ENCODE measurements at places on chromosomes 1 and 21. TPM values are rescaled to one million over a fixed set of nuclear protein-coding genes. Genes with fewer than 3 reads are reported as not detected.

The OLFML2B gene
- total RNA-seq: under 0.01 TPM

The HES5 gene
- not detected for total RNA-seq

The SRRM1 gene
- 59.1 TPM for total RNA-seq

The FAM229A gene
- 2.0 TPM for total RNA-seq

The PGLYRP4 gene
- not detected for total RNA-seq

The HEYL gene
- total RNA-seq: 0.38 TPM

The LYPLA2 gene
- total RNA-seq: 203 TPM

The SPATA21 gene
- not detected for total RNA-seq

The RAVER2 gene
- 10.5 TPM for total RNA-seq
